AG04450 (cell line): ENCODE measurements at places on chromosomes 12 and 14. TPM values are rescaled to one million over a fixed set of nuclear protein-coding genes. Genes with fewer than 3 reads are reported as not detected.
A peak's percentile ranks its signal among the peaks of the same experiment; 100 is the strongest.

DNA sequence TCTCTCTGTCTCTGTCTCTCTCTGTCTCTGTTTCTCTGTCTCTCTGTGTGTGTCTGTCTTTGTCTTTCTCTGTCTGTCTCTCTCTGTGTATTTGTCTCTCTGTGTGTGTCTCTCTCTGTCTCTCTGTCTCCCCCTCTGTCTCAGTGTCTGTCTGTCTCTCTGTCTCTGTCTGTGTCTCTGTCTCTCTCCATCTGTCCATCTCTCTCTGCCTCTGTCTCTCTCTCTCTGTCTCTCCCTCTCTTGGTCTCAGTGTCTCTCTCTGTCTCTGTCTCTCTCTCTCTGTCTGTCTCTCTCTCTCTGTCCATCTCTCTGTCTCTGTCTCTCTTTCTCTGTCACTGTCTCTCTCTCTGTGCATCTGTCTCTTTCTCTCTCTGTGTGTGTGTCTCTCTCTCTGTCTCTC lies 143.8 kb upstream of the GARIN2 start:
- DNase-seq, result no peak

The LRRC43 gene
- polyA plus RNA-seq, result 0.27 and 0.48 TPM in 2 replicates

DNA sequence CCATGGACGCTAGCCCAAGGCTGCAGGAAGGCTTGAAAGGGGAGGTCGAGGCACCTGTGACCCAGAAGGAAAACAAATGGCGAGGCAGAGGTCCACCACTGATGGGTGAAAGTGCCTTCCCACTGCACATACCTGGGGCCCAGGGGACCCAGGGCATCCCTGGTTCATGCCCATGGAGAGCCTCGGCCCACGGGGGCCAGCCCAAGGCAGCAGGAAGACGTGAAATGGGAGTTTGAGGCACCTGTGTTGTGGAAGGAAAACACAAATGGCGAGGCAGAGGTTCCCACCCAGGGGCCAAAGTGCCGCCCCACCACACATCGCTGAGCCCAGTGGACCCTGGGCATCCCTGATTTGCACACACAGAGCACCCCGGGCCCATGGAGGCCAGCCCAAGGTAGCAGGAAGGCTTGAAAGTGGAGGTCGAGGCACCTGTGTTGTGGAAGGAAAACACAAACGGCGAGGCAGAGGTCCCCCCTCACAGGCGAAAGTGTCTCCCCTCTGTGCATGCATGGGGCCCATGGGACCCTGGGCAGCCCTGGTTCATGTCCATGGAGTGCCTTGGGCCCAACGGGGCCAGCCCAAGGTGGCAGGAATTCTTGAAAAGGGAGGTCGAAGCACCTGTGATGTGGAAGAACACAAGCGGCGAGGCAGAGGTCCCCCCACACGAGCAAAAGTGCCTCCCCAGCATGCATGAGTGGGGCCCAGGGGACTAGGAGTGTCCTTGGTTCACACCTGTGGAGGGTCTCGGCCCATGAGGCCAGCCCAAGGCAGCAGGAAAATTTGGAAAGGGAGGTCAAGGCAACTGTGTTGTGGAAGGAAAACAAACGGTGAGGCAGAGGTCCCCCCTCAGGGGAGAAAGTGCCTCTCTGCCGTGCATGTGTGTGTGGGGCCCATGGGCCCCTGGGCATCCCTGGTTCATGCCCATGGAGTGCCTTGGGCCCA lies 383.3 kb downstream of the ALG10 start:
- DNase-seq, result no peak

DNA sequence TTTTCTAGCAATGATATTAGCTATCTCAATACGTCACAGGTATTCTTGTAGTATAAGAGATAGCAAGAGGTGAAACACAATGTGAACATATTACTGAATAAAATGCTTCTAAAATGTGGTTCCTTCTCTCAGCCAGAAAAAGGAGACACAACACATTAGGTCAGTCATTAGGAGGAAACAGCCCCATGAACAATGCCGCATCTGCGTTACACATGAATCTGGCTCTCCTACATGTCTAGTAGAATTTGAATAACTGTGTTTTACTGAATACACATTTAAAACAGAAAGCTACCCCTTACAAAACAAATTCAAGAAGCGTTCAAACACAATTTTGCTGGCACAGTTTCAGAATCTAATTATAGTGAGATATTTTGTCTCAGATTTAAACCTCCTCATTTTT lies 51.6 kb downstream of the EFCAB11 start:
- DNase-seq, result no peak

GRCh38 chr12:4089121-4089606 lies 184.4 kb upstream of the CCND2 start:
- no peak for DNase-seq

GRCh38 chr12:95859344-95859816 lies 628 bp downstream of the SNRPF start:
- no peak for DNase-seq

DNA sequence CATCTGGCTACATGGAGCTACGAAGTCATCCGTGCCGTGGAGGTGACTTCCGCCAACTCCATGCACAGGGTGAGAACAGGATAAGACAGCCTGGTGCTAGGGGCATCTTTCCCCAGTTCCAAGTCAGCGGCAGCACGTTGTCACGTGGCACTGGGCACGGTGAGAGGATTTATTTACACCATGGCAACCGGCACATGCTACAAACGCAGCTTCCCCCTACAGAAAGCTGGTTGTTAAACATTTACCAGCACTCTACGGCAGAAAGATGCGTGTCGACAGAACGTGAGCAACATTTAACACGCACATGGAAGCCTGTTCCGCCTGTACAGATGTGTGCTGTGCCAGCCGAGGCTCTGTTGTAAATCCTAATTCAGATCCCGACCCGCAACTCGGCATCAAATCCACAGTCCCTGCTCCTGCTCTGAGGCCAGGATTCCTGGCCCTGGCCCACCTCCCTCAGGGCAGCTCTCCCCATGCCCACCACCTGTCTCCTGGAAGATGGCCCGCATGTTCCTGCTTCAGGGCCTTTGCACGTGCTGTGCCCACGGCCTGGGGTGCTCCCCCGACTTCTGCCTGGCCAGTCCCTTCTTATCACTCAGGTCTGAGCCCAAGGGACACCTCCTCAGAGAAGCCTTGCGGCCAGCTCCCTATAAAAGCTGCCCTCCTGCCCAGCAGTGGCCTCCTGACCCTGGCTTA lies 114.1 kb downstream of the RFLNA start:
- DNase-seq, result no peak

The DLK1 gene
- polyA plus RNA-seq, result 0.12 TPM in 1 of 2 replicates, not detected in the other

DNA sequence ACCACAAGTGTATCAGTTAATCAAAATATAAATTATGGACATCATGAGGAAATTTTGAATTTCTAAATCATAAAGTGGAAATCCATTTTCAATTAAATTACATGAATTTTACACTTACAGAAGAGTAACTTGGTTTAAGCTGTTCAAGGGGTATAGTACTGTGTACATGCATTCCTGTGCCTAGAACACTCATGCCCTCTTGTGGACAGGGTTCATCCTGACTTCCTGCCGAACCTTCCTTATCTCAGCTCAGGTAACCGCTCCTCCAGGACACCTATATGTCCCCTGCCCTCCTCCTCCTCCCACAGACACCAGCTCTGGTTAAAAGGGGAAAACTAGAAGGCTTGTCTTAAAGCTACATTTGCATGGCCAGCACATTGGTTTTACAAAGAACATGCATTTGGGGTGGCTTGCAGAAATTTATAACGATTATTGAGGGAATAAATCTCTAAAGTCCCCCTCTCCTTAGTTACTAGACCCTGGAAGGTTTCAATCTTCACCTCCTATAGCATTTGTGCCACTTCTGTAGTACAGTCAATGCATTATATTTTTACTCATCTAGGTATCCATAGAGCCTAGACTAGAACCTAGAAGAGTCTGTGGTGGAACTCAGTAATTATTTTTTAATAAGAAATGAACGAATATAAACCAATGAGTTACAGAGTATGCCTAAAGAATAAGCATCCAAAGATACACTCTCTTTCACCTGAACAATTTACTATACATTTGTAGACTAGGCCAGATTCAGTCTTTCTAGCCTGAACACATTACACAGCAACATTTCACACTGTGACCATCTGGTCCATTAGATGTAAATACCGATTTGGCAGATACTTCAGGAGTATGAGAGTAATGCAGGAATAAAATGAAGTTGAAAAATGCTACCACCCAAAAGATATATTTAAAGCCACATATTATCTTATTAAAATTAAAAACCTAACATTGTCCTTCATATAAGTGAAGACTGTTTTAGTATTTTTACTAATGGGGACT lies 345.6 kb downstream of the PAWR start:
- DNase-seq, result no peak

DNA sequence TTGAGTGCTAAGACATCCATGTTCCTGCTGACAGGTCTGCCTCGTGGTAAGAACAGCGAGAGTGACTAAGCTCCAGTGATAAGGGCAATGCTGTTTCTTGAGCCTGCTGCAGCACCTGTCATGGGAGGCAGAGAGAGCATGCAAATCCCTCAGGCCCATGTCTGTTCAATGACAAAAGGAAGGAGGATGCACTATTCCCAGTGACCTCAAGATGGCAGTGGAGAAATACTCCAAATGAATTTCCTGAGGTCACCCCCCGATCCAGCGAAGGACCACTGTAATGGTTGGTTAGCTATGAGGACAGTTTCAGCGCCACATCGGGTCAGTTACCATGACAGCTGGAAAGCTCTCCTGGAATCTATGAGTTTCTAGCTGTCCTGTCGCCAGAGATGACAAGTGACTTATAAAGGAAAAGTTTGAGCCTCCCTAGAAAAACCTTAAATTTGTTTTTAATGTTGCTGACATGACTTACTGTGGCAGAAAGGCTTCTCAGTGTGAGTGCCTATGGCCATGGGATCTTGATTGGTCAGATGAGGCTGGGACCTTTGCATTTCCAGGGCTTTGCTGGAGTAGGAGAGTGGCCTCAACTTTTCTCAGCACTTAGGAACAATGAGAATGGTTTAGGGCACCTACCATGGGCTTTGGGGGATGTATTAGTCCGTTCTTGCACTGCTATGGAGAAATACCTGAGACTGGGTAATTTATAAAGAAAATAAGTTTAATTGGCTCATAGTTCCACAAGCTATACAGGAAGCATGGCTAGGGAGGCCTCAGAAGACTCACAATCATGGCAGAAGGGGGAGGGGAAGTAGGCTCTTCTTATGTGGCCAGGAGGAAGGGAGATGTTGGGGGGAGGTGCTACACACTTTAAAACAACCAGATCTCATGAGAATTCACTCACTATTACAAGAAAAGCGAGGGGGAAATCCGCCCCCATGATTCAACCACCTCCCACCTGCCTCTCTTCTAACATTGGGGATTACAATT lies 88.0 kb upstream of the TMEM260 start:
- peak; percentile 16 for DNase-seq

GRCh38 chr12:28223025-28223554 lies 32.8 kb downstream of the CCDC91 start:
- DNase-seq, result no peak

GRCh38 chr12:71638499-71638898 lies 25.1 kb downstream of the ZFC3H1 start:
- DNase-seq, result no peak

The GLS2 gene
- polyA plus RNA-seq, result 0.10 and 0.12 TPM in 2 replicates

The NANOG gene
- 0.01 TPM in 1 of 2 replicates, not detected in the other for polyA plus RNA-seq

DNA sequence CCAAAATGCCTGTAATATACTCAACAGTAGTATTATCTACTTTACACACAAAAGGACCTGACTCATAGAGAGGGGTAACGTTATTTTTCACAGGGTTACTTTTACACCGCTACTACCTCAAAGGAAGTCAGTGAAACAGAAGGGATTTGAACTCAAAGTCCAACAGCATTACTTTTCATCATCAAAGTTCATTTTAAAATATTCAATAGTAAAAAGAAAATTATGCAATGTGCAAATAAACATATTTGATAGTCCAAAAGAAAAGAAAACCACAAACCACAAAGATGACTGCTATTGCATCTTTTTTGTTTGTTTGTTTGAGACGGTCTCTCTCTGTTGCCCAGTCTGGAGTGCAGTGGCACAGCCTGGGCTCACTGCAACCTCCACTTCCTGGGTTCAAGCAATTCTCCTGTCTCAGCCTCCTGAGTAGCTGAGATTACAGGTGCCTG lies 15.5 kb downstream of the KIF21A start:
- DNase-seq, result no peak
